Tongue (tissue), 3 donors: ENCODE measurements at places on chromosomes 6 and 20. TPM values are rescaled to one million over a fixed set of nuclear protein-coding genes. Genes with fewer than 3 reads are reported as not detected.

- DNase-seq = no peak
Observed at GRCh38 chr6:139392794-139393193, 18.3 kb upstream of the CITED2 start.

DNA sequence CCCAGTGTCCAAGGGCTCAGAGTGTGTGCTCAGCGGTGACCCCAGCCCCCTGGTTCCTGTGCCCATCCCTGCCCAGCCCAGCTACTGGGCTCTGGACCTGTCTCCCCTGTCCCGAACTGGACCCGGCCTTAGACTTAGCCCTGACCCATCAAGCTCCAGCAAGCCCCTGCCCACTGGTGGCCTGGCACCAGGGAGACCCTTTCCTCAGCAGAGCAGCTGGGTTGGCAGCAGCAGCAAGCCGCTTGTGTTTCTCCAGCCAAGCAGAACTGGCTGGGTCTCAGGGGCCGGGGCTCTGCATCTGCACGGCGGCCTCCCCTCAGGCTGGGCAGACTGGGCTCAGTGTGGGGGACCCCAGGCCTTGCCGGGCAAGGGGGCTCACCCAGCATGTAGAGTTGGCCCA, 801 bp downstream of the SPDEF start:
- DNase-seq = no peak

DNA sequence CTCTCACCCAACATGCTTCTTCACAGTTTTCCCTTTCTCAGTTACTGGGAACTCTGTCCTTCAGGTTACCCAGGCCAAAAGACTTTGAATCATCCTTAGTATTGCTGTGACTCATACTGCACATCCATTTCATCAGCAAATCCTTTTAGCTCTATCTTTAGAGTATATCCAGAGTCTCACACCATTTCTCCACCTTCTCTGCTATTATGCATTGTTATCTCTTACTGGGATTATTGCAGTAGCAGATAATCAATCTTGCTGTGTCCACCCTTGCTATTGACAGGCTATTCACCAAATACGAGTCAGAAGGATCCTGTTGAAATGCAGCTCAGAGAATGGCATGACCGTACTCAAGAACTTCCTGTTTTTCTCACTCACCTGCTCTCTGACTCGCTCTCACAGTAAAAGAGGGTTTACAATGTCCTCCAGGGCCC, 57.3 kb downstream of the BCKDHB start:
- no peak for DNase-seq

DNA sequence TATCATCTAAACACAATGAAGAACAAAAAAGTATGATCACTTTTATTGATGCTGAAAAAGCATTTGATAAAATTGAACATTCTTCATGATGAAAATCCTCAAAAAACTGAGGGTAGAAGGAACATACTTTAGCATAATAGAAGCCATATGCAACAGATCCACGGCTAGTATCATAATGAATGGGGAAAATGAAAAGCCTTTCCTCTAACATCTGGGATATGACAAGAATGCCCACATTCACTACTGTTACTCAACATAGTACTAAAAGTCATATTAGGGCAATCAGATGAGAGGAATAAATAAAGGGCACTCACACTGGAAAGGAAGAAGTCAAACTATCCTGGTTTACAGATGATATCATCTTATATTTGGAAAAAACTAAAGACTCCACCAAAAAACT, 256.6 kb downstream of the RFPL4B start:
- DNase-seq = no peak

DNA sequence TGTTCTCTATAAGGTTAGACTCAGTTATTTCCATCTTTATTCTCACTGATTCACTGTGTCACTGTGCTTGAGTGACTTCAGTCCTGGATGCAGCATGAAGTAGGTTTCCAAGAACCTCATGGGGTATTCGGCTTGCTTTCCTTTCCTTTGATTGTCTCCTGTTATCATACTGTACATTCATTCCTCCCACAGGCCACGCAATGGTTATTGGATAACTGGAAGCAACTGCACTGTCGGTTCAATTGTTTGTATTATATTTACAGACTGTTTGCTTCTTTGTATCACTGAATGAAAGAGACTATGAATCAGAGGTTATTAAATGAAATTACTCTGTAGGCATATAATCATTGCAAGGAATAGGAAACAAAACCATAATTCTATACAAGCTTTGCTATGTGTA, 129.4 kb downstream of the MAP7 start:
- DNase-seq = no peak

DNA sequence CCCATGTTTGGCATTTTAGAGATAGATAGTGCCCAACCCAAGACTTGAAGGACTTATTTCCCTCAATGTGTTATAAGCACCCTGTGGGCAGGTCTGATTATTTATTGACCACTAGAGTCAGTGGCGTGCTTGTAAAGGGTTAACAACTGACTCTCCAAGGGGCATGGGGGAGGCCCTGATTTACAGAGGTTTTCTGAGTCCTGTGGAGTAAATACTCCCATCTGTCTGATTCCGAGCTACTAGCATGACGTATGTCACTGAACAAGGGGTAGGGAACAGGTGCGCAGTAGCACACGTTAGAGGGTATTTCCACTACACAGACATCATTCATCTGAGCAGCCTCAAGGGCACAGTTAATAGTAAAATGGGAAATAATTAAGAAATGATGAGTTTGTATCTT, 17.4 kb upstream of the TRAM2 start:
- DNase-seq = peak; percentile 72

DNA sequence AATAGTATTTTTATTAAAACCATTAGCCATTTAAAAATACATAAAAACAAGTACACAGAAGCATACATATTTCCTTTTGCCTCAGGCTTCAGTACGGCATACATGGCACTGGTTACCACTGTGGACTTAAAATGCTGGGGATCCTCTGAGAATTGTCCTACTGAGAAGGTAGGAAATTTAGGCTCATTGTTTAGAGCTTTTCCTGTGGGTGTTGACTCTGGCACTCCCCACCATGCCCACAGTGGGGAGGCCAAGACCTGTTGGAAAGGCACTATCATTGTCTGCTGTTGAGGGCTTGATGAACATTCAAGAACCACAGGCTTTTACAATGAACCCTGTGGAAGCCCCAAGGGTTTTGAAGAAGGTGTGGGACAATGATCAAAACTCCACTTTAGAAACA, 473.4 kb downstream of the BTBD3 start:
- no peak for DNase-seq

GRCh38 chr6:40714576-40715564, 127.7 kb upstream of the LRFN2 start:
- peak; percentile 44 for DNase-seq

DNA sequence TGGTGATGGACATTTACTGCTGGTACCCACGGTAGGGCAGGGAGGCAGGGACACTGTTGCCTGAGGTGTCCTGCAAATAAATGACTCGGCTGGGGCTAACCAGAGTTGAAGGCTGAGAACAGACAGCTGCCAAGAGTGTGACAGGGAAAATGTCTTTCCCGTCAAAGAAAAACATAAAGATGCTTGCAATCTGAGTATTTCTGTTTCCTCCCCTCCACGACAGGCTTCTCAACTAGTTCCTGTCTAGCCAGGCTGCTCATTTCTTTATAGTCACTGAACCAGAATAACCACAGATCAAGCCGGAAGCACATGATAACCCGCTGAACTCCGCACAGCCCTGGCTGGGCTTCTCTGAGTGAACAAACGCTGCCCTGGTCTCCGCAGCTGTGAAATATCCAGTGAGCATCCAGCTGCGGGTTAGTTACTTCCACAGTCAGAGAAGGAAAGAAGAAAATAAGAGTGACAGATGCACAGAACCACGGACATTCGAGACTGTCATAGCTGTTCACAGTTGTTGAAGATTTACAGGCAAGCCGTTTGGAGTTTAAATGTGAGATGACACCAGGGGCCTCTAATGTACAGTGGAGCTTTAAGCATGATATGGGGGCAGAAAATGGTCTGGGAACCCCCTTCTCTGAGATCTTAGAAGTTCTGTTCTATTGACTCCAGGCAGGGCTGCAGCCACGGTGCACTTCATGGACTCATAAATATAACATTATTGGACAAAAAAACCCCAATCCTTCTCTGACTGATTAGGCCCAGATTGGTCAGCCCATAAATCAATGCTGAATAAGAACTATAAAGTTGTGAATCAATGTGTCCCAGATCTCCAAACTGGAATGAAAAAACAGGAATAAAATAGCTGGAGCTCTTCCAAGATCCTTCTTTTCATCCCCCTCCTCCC, 299.9 kb upstream of the SUPT3H start:
- peak; percentile 58 for DNase-seq

- no peak for DNase-seq
Observed at GRCh38 chr6:132392792-132393191, 8.5 kb downstream of the MOXD1 start.

ZNF334 gene
- 6.7 TPM for total RNA-seq

NFATC2 gene
- 9.6 TPM for total RNA-seq

NNAT gene
- total RNA-seq = 24.1 TPM

KAT14 gene
- total RNA-seq = 19.1 TPM

FAM217A gene
- not detected for total RNA-seq

FGD2 gene
- 13.1 TPM for total RNA-seq

BPIFB1 gene
- 158 TPM for total RNA-seq

SMOC2 gene
- 33.5 TPM for total RNA-seq

EFCAB8 gene
- total RNA-seq = 2.3 TPM
